ENCODE measurements at places on chromosomes 5 and 9.

DNA sequence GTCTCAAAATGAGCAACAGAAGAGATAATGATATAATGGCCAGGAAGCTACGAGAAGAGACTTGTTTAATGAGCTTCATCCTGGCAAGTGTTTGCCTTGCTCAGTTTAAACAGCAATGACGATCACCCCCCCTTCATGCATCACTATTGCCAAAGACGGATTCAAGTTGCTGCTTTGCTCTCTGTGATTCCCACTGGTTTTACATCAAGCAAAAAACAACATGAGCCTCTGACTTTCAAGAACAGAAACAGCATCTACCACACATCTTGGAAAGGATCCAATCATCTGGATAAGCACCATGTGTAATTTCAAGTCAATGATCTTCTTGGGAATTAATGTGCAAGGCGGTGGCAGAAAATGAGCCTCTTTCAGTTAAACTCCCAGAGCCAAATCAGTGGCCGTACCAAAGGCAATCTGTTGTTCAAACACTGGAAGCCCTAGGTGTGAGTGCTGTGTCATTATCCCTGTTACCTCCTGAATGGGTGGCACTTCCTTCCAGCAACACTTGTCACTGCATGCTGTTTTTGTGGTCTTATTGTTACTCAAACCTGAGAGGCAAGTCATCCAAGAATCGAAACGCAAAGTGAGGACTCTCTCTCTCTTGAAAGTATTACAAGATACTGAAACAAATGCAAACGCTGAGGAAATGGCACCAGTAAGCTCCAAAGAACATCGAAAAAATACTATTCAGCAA lies 72.8 kb downstream of the MED27 start:
- no peak for DNase-seq

DNA sequence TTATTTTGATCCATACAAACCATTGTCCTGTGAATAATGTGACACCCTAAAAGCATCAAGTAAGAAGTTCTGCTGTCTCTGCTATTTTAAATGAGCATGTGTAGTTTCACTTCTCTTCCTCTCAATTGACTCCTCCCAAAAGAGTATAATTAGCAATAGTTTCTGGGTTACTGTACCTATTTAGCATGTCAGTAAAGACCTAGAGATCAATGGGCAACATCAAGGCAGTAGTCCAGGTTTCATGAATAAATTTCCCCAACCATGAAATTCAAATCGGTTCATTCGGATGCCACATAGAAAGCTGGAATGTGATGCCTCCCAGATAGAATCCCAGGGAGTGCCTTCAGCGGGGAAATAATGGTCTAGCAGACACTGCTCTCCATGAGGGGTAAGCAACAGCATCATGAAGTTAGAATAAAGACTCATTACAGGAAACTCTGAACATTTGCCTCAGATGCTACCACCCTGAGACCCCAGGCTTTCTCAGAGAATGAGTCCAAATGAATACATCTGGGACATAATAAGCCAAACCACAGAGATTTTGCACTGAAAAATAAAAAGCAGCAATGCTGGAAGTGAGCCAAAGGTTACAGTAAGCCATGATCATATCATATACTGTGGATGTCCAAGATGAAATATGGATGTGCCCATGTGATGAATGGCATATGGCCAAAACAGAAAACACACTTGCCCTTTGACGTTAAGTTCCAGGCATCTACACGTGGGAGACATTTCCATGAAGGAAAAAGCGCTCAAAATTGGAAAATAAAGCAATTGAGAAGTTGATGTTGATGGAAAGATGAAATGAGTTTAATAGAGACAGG lies 1107.0 kb upstream of the SEMA6A start:
- no peak for DNase-seq

- DNase-seq: no peak
These were observed 648.3 kb downstream of the PDE4D start for GRCh38 chr5:59245198-59245597.

DNA sequence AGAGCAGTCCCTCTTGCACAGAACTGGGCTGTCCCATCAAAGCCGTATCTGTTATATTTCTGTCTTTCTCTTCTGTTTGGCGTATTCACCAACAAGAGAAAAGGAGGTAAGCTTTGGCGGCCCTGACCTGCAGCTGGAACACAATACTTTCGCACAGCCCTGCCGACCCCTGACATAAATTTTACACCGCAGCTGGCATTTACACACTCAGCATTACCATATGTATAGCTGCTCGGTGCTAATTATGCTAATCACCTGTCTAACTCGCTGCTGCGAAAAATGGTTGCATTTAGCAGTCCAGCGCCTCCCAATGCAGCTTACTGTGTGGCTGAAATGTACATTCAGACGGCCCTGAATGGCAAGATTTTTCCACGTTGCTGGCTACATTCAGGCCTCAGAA lies 20.8 kb downstream of the PTCH1 start:
- no peak for DNase-seq

- DNase-seq: no peak
These were observed 27.9 kb downstream of the MROH2B start for GRCh38 chr5:41043109-41043747.

GRCh38 chr9:110655754-110656641 lies 12.6 kb upstream of the MUSK start:
- no peak for DNase-seq

- DNase-seq: no peak
These were observed 19.6 kb downstream of the TJP2 start for GRCh38 chr9:69193685-69194032.

- no peak for DNase-seq
These were observed 179.7 kb downstream of the HSD17B3 start for GRCh38 chr9:96122282-96122681.

DNA sequence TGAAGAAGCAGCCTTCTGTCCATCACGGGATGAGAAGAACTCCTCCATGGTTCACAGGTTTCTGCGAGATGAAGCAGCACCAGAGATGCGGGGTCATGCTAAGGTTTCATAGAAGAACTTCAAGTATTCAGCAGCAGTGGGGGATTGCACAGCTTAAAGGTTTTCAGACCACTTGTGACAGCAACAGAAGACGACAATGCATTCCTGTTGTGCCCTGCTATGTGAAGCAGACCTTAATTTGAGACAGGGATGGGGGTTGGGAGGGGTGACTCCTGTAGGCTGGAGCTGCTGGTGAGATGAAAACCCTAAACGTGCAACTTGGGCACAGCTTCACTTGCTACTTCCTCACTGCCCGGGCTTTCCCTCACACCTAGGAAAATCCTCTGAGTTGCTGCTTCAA lies 256.0 kb downstream of the SLIT3 start:
- no peak for DNase-seq

DNA sequence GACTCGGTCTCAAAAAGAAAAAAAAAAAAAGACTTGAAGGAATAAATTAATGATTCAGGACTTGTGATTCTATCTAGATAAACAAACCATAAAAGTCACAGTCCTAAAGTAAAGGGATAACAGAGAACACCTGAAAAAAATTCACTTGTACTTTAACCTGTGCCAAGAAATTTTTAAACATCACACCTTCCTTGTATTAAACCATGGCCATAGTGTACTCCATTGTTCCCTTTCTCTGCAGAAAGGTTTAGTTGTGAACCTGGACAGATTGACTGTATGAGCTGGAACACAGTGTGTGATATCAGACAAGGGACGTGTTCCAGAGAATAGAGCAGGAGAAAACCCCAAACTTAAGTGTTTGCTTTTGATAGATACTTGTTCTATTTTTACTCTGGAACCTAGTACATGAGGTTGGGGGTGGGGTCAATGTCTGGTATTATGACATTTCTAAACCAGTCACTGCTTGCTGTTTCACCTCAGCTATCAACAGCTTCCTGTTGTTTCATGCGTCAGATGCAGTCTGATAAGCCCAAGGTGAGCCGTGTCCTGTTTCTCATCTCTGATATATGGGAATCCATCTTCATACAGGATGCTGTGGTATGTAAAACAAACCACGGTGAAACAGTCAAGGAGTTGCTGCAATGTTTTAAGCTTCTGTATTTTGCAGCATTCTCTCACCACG lies 62.5 kb upstream of the ITGA1 start:
- no peak for DNase-seq

DNA sequence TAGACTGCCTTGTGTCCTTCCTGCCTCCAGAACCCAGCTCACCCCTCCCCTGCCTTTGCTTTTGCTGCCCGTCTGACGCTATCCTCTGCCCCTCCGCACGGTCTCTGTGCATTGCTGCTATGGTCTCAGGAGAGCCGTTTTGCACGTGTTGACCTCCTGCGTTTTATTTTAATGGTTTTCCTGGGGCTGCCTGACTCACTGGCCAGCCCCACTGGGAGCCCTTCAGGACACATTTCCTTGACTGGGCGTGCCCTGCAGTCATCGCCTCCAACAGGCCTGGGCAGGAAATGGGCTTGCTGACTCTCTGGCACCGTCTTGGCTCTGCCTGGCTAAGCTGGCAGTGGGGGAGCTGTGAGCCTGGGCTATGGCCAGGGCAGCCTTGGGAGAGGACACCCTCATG lies 17.9 kb upstream of the ASS1 start:
- no peak for DNase-seq

GRCh38 chr5:169627551-169627950 lies 9.5 kb upstream of the DOCK2 start:
- DNase-seq: no peak

- no peak for DNase-seq
These were observed 43.0 kb upstream of the SHB start for GRCh38 chr9:38112049-38112448.

DNA sequence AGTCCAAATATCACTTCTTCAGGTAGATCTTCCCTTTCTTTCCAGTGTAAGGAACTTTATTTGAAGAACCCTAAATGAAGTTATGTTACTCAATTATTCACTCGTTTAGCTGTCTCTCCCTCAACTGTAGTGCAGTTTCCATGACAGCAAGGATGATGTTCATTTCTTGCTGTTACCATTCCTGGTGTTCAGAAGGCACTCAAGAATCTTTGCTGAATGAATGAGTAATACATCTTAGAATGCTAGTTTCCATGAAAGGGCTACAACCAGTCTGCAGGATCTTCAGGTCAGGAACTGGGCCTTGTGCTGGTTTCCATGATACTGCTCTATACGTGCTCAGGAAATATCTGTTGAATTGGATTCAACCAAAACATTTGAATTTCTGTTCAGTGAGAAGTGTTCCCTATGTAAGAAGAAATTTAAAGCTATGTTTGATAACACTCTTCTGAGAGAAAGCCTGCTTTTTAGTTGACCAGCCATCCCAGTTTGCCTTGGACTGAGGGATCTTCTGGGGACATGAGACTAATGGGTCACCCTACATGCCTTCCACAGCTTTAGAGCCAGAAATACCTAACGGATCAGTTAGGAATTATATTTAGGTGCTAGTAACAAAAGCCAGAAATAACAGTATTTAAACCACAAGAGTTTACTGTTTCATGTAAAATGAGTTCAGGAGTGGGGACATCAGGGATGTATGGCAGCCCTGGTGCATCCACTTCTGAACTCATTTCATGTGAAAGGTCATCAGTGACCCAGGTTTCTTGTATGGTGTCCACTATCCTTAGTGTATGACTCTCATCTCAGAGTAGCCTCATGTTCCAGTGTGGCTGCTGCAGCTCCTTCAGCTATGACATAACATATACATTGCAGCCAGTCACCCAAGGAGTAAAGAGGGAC lies 500.1 kb upstream of the SGCD start:
- DNase-seq: no peak

- no peak for DNase-seq
These were observed 217.7 kb downstream of the PAX5 start for GRCh38 chr9:36816371-36816770.

- DNase-seq: no peak
These were observed 3.6 kb downstream of the PTRH1 start for GRCh38 chr9:127711831-127712274.

GRCh38 chr9:7289773-7290172 lies 509.8 kb downstream of the DMAC1 start:
- no peak for DNase-seq

- DNase-seq: no peak
These were observed 711.3 kb upstream of the COX7C start for GRCh38 chr5:85906460-85906859.

- DNase-seq: no peak
These were observed 53.7 kb upstream of the IRX4 start for GRCh38 chr5:1936413-1936812.

DNA sequence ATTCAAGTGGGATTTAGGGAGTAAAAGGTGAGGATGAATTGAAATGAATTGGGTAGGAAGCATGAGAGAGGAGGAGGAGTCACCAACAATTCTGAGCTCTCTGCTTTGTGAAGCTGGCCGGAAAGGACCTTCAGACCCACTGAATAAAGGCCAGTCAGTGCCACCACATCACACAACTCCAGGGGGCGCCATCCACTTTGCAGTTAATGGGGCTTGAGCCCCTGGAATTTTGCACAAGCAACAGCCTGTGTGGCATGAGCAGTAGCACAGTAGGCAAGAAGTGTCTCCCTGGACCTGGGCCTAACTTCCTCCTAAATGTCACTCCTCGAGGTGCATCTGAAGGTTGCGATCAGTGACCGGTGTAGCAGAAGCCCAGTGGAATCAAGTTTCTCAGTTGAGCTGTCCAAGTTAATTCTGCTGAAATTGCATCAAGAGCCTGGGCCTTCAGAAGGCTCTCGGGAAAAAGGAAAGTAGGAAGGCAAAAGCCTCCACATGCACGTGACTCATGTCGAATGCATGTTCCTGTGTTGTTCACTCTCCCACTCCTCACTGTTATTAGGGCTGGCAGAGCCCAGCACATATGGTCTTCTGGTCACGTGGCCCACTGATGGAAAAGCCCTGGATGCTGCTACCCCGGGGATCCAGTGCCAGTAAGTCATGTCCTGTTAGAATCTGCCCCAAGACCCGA lies 27.8 kb upstream of the GLIS3 start:
- DNase-seq: no peak

GRCh38 chr9:133822430-133823065 lies 84.4 kb upstream of the SARDH start:
- no peak for DNase-seq

DNA sequence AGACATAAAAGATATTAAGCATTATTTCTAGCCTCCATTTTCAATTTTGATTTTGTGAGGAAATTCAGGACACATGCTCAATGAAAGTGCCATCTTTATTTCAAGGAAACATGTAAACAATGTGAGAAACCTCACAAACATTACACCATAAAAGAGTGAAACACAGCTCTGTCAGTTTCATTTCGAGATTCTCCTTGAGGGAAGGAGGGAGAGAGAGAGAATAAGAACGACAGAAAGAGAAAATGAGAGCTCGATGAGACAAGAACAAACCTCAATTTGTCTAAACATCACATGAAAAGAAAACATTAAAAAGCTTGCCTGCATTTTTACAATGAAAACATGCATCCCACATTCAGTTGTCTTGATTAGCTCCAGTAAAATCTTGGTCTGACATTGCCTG lies 553.5 kb upstream of the MEF2C start:
- DNase-seq: no peak

- DNase-seq: no peak
These were observed 4.4 kb downstream of the SLC4A9 start for GRCh38 chr5:140364472-140364765.

GRCh38 chr5:150144246-150144801 lies 11.3 kb downstream of the PDGFRB start:
- DNase-seq: no peak

GRCh38 chr5:60843386-60843935 lies 608 bp downstream of the ELOVL7 start:
- peak; percentile 34 for DNase-seq

GRCh38 chr9:112332674-112332976 lies 794 bp downstream of the PTBP3 start:
- DNase-seq: no peak
